ENCODE measurements at places on chromosomes 13 and 19.

GRCh38 chr13:92900446-92900845 is 326.2 kb upstream of the GPC6 start:
- no peak for DNase-seq

DNA sequence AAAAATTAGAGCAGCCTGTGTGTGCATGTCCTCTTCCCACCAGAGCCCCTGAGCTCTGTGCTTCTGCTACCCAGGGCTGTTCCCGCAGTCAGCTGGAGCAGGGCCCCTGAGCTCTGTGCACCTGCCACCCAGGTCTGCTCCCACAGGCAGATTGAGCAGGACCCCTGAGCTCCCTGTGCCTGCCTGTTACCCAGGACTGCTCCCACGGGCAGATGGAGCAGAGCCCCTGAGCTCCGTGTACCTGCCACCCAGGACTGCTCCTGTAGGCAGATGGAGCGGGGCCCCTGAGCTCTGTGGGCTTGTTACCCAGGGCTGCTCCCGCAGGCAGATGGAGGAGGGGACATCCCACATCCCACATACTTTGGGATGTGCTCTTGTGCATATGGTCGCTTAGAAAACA is 186.8 kb upstream of the SOX1 start:
- no peak for DNase-seq

- DNase-seq: no peak
Measured at GRCh38 chr19:2462635-2463421, 6.1 kb upstream of the LMNB2 start.

DNA sequence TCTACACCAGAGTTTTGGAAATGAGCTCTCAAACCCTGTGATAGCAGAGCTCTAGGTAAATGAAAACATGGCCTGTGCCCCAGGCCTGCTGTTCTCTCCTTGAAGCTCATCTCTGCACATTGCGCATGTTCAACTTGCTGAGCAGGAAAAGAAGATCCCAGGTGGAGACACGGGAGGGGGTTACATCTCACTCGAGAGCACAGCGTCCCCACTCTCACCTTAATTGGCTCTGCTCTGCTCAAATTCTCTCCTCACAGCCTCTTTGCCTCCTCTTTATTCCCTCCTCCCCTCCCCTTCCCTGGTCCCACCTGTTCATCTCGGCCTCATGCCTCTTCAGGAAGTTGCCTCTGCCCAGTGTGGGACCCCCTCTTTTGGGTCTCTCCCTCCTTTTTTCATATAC is 44.7 kb downstream of the RGCC start:
- DNase-seq: no peak

DNA sequence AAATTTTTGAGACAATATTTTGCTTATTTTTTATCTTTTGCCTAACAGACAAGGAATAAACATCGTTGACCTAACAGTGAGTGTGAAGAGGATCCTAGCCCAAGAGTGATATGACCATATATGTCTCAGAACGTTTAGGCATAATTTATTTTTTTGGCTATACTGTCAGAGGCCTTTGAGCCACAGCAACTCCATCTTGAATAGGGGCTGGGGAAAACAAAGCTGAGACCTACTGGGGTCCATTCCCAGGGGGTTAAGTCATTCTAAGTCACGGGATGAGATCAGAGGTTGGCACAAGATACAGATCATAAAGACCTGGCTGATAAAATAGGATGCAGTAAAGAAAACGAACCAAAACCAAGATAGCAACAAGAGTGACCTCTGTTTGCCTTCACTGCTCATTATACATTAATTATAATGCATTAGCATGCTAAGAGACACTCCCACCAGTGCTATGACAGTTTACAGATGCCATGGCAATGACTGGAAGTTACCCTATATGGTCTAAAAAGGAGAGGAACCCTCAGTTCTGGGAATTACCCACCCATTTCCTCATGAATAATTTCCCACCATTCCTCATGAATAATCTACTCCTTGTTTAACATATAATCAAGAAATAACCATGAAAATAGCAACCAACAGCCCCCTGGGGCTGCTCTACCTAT is 510.9 kb upstream of the PCDH9 start:
- no peak for DNase-seq

DNA sequence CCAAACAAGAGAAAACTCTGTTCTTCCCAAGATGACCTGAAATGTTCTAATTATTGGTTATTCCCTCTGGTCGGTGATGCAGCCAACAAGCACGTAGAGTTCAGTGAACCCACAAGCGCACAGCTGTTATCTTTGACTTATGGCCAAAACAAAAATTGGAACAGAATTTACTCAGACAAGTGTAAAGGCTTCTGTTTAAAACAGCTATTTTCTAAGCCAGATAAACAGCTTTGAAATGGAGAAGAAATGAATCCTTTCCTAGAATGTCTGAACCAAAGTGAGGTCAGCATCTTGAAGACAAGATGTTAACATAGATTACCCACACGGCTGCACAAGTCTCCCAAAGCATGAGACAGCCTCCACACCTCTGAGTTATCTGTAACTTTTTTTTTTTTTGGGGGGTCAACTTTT is 669.2 kb downstream of the DIAPH3 start:
- DNase-seq: no peak

DNA sequence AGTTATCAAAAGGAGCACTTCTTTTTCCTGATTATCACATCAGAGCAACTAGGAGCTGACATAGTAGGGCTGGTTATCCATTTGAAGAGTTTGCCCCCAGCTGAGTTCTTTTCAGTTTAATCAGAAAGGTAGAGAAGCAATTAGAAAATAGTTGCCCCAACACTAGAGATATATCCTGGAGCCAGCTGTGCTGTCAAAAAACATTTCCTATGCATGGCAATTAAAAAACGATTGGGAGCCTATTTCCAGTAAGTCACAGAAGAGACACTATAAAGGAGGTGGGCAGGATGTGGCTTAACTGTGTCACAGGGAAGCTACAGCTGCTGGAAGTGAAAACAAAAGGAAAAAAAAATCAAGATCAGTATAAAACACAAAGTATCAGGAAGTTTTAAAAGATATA is 155.7 kb upstream of the SLITRK1 start:
- DNase-seq: no peak

GRCh38 chr19:47673426-47673825 is 39.8 kb upstream of the EHD2 start:
- no peak for DNase-seq

GRCh38 chr13:103192511-103193135 is 126.4 kb upstream of the SLC10A2 start:
- DNase-seq: no peak

DNA sequence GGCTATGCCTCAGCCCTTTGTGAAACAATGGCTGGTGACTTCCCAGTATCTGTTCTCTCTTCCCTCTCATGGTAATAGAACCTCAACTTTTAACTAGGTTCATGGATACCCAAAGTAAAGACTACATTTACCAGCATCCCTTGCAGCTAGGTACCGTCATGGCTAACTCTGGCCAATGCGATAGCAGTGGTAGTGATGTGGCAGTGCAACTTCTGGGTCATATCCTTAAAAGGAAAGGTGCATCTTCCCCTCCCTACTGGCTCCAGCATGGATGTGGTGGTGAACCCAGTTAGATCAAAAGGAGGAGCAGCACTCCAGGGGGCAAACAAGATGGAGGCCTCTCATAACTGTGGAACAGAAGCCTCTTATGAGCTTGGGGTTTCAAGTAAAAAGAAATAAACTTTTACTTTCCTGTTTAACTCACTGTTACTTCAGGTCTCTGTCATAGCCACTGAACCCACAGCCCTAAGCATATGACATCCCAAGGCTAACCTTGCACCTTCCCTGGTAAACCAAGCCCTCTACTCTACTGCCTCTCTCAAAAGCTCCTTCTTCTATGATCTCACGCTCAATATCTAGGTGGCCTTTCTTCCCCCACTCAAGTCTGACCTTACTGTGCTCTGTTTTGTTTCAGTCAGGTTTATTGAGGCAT is 104.4 kb downstream of the DOCK9 start:
- DNase-seq: no peak

DNA sequence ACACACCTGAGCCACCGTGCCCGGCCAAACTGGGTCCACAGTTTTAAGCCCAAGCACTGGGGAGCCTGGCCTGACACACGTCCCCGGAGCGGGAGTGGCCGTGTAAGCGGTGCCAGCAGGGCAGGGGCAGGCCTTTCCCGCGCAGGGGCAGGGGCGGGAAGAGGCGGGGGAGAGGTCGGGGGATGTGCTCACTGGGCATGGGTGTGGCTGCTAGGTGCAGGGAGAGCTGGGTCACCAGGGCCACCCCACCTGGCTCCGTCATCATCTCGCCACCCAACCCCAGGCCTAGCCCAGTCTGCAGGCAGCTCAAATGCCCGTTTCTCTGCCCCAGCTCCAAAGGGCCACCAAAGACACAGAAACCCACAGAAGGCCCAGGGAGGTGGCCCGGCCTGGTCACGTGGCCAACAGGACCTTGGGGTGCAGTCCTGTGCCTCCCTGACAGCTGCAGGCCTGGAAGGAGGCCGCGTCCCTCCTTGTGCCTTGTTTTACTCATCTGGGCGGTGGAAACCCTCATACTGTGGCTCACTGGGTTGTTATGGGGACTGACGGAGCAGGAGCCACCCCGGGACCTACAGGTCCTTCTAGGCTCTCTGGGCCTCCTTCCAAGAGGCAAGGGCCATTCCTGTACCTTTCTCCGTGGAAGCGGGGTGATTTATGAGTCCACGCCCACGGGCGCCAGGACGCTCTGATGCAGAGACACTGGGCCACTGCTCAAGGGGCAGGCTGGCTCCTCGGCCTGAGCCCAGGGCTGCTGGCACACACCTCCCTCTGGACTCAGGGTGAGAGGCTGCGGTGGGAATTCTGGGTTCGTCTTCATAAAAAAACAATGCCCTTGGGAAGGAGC is 27.7 kb downstream of the MAP2K2 start:
- no peak for DNase-seq

DNA sequence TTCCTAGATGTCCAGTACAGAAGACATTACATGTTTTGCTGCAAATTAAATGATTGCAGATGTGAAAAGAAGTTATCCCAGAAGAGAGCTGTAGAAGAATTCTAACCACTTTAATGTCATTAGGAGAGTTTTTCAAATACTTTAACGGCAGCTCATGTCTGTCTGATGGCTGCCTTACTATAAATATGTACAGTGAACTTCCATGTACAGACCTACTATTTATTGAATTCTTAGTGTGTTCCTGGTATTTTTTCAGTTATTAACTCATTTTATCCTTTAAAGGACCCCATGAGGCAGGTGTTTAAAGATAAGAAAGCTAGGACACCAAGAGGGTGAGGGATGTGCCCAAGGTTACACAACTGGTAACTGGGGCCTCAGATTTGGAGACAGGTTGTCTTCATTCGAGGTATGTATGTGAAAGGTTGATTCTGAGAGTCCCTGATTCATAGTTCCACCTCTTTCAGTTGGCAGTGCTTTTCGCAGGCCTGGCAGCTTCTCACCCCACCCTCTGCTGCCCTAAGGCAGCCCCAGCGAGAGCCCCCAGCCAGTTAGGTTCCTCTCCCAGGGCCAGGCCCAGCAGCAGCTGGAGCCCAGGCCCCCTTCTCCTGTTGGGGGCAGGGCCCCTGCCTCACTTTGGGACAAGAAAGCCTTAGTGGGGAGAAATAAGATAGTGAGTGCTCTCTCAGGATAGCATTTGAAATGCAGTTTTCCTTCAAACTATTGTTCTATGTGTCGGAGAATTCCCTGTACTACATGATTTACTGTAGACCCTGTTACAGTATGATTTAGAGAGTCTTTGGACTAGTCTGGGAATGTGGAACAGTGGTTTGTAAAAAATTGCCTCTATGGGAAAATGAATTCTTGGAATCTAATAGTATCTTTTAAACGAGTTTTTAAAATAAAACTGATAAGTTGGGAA is 67.7 kb upstream of the TEX29 start:
- no peak for DNase-seq

GRCh38 chr19:56221851-56222250 is 19.8 kb downstream of the ZSCAN5C start:
- no peak for DNase-seq

GRCh38 chr13:66506979-66507378 is 723.2 kb downstream of the PCDH9 start:
- no peak for DNase-seq

DNA sequence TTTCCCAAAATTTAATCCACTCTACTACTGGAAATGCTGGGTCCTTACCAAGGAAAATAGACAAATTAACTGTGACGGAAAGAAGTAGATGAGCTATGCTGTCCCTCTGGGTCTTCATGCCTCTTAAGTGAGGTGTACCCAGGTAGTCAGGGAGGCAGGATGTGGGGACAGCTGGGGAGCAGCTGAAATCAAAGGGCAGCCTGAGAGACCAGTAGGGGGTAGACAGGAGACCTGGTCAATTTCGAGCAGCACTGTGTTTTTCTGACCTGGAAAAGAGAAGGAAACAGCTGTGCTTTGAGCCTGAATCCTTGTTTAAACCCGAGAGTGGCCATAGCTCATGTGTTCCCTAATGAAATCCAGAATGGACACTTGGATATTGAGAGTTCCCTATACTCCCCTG is 587.3 kb downstream of the EFNB2 start:
- DNase-seq: no peak

GRCh38 chr13:99311748-99312492 is 4.7 kb upstream of the GPR183 start:
- DNase-seq: no peak

DNA sequence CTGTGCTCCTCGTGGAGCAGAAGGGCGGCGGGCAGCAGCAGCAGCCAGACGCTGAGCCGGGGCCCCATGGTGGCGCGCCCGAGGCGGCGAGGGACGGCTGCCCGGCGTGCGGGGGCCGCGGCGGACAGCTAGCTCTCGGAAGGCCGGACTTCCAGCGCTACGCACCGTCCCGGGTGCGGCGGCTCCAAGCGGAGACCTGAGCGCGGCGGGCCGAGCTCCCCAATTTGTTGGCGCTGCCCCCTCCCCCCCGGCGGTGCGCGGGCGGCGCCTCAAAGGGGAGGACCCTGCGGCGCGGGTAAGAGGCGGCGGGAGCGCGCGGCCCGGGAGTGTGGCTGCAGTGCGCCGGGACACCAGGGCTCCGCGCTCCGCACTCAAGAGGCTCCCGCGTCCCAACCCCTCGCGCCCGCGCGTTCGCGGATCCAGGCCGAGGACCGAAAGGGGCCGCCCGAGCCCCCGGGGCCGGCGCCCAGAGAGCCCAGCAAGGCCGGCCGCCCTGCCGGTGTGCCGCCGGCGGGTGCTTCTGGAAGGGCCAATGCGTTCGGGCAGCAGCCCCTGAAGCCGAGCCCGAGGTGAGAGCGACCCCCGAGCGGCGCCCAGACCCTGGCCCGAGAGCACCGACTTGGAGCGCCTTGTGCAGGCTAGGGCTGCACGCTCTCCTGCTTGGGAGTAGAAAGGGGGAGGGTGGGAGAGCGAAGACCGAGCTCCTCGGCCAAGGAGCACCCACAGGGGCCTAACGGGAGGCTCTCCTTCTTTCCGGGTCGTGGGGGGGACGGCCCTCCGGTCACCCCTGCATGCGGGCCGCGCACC is at the start of the genes COL4A1 and COL4A2:
Gene COL4A1 (minus strand): TSS at position 198 of the 807 bp plus-strand sequence. CDS start 130 bp downstream, at position 68.
Gene COL4A2 (plus strand): TSS at position 325 of the 807 bp plus-strand sequence. CDS start 620 bp downstream, outside the sequence.
- DNase-seq: no peak

- no peak for DNase-seq
Measured at GRCh38 chr13:49183672-49184325, 36.3 kb upstream of the MLNR start.
